ENCODE measurements at places on chromosomes 7 and 10.

DNA sequence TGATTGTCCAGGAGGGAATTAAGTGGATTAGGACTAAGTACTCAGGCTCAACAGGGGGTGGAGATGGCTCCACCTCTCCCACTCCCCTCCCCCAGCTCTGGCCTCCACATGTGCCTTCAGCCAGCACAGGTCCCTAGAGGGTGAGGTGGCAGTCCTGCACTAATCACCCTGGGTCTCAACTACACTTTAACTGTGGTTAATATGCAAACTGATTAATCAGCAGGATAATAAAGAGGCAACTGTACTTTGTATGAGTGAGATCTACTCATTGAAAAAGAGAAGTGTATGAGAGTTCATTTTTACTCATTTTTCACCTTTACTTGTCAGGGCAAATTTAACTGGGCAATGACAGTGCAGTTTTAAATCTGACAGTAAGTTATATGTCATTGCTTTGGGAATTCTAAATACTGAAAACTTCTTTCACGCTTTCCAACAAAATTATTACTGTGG lies 223.8 kb upstream of the CCDC6 start:
- DNase-seq: no peak

GRCh38 chr7:68529221-68529620 lies 1069.1 kb upstream of the AUTS2 start:
- DNase-seq: no peak

- no peak for DNase-seq
These were observed 362.0 kb upstream of the NFE2L3 start for GRCh38 chr7:25789701-25790640.

DNA sequence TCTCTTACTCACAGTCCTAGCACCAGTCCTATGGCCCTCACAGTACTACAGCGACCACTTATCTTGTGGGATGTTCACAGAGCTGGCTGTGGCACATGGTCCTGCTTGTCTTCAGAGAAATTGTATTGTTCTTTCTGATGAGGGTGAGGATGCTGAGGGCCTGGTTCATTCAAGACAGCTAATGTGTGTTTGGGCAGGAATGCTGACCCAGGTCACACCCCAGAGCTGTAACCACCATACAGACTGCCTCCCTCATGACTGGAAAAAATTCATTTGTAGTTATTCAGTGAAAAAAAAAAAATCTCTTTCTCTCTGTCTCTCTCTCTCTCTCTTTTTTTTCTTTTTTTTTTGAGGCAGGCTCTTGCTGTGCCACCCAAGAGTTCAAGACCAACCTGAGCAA lies 83.5 kb downstream of the KLF6 start:
- DNase-seq: no peak

DNA sequence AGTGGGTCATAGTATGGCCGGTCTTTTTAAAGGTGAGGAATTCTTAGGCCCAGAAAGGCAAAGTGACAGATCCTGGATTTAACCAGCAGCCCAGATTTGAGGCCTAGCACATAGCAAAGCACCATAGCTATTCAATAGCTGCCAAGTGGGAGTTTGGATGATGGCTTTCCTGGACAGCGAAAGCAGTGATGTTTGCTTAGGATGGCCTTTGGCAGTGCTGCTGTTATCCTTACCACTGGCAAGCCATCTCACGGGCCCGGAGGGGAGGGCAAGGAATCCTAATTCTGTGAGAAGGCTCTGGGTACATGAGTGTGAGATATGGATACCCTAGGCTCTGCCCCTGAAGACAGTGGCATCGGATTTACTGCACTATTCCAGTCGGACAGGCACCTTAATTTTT lies 50.4 kb downstream of the TCF7L2 start:
- DNase-seq: no peak
